Left renal pelvis (tissue), 4 donors: ENCODE measurements at places on chromosomes 4 and X.

DNA sequence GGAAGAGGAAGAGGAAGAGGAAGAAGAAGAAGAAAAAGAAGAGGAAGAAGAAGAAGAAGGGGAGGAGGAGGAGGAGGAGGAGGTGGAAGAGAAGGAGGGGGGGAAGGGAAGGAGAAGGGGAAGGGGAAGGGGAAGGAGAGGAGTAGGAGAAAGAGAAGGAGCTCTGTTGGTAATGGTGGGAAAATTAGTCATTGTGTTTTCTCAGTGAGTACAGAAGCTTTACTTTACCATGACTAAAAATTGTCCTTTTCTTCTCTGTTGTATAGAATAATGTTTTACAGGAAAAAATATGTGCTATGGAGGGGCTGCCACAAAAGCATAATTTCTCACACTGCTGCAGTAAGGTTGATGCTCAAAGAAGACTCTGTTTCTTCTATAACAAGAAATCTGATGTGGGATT lies 4.1 kb downstream of the AFM start:
- no peak for DNase-seq

- no peak for DNase-seq
Observed at GRCh38 chr4:1169171-1169671, 3.2 kb downstream of the SPON2 start.

GRCh38 chrX:10208281-10208856 lies 51.6 kb downstream of the CLCN4 start:
- DNase-seq, result no peak

DNA sequence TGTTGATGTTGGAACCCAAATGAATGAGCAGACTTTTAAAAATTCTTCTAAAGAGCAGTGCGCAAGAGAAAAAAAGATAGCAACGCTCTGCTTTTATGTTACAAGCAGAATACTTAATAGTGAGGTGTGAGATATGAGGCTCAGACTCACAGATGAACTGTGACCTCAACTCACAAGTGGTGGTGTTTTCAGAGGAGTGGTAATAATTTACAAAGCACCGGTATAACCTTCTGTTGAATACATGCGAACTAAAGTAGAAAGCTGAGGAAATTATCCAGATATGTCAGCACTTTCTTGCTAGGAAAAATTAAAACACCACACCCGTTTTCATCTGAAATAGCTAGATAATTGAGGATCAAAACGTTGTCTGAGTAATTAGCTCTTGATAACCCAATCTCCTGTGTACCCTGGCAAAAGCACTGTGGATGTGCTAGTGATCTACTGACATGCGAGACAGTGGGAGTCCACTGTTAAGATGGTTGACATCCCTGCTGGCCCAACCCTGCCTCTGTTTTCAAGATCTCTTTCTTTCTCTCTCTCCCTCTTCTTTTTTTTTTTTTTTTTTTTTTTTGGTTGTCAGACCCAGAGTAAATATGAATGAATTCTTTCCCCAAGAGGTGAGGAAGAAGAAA lies 6.9 kb upstream of the TLL1 start:
- DNase-seq, result no peak

GRCh38 chrX:40177942-40178715 lies 80.4 kb upstream of the BCOR start:
- DNase-seq, result no peak

DNA sequence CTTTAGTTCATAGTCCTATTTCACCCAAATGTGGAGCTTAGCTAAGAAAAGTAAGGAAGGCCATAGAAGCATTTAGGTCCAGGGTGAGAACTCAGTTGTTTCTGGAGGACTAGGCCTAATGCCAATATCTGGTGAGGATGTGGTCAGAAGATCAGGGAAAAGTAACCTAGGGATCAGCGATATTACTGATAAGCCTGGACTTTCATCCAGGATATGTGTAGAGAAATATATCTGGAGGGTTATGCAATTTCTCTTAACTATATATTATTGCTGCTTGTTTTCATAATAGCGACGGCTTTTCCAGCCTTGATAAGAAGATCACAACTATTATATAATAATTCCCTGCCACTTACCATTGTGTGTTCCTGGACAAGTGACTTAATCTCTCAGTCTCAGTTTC lies 81.1 kb downstream of the FRAS1 start:
- no peak for DNase-seq

DNA sequence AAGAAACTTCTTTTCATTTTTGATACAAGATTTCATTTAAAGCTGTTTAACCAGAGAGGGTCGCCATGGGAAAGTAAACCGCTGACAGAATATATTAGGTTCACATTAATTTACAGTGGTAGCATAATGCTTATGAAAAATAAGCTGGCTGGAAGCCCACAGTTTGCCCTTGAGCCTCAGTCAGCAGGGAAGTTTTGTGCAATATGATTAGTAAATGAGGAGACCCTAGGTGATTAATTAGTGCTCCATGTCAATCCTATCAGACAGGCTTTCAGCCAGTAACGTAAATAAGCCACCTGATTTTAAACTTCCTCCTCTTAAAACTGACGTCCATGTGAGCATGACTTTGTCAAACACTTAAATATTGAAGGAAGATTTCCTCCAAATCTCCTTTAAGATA lies 134.2 kb downstream of the TSPAN5 start:
- no peak for DNase-seq

- no peak for DNase-seq
Observed at GRCh38 chrX:129629837-129630236, 24.9 kb downstream of the APLN start.

DNA sequence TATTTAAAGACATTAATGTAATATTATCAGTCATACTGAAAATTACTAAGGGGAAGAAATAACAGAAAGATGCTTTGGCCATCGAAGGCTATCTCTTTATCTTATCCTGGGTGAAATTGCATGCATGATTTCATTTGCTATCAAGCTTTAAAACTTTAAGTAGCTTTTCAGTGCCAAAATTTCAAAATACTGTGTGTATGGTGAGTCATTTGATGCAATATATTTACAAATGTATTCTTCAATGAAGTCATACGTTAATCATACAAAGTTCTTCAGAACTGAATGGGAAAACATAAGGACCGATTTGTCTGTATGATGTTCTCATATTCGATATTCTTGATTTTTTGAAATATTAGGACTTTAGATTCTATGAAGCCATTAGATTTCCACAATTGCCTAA lies 1295.8 kb upstream of the AGA start:
- no peak for DNase-seq

DNA sequence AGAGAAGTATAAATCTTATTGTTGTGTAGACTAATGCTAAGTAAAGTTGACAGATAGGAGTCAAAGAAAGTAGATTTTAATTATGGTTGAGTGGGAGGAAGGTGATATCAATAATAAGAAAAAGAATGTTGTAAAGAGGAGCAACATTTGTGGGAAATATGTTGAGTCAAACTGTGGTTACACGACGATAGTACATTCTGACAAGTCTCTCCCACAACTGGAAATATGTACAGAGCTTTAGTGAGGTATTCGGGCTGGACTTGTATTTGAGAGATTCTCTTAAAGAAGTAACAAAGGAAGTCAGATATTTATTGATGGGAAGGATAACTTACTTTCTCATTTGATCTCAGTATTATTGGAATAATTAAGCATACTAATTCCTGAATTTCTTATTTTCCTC lies 525.3 kb upstream of the MAGEB2 start:
- no peak for DNase-seq

GRCh38 chrX:140090800-140091124 lies 125.4 kb upstream of the CXorf66 start:
- DNase-seq, result no peak

DNA sequence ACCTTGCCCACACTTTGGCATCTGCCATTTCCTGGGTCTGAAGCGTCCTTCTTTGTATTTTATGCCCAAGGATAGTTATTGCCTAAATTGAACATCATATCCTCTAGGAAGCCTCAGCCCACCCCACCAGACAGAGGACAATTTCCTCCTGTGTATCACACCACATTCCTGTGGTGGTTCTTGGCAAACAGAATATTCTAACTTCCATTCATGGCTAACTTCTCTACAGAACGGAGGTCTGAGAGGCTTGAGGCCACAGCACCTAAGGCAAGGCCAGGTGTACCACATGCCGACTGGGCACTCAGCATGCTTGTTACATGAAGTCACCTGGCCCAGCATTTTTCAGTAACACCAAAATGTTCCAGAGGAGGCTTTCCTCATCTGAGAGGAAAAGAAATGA lies 42.4 kb downstream of the CD99L2 start:
- DNase-seq, result no peak

GRCh38 chr4:108483079-108483478 lies 137.3 kb upstream of the RPL34 start:
- DNase-seq, result no peak

DNA sequence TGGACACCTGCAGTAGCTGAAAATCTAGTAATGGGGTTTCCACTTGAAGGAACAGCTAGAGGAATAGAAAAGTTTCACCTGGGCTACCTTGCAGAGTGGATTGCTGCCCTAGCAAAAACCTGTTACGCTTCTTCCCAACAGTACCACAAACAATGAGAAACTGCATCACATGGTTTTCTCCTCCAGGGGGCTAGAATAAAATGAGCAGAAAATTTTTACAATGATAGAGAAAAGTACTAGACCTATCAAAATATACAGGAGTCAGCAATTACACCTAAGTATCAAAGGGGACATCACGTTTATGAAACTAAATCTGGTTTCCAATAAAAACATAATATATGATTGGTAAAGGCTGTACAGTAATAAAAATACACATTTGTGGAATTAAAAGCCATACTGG lies 423.1 kb upstream of the PITX2 start:
- no peak for DNase-seq

DNA sequence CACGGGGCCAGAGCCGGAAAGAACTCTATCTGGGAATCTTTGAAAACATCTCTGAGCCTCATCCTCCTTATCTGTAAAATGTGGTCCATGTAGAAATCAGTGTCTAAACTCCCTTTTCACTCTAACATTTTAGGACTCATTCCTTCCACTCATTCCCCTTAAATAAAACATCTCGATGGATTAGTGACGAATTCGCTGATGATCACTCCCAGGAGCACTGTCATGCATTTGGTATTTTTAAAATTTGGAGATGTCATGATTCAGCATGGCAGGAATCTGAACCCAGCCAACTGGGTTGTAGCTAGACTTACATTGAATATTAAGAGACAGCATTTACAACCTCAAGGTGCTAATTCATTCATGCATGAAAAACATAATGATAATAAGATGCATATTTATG lies 88.1 kb downstream of the SPANXN3 start:
- no peak for DNase-seq

- DNase-seq, result no peak
Observed at GRCh38 chr4:78310007-78310739, 241.4 kb upstream of the ANXA3 start.

GRCh38 chrX:39857780-39858179 lies 240.0 kb downstream of the BCOR start:
- no peak for DNase-seq

DNA sequence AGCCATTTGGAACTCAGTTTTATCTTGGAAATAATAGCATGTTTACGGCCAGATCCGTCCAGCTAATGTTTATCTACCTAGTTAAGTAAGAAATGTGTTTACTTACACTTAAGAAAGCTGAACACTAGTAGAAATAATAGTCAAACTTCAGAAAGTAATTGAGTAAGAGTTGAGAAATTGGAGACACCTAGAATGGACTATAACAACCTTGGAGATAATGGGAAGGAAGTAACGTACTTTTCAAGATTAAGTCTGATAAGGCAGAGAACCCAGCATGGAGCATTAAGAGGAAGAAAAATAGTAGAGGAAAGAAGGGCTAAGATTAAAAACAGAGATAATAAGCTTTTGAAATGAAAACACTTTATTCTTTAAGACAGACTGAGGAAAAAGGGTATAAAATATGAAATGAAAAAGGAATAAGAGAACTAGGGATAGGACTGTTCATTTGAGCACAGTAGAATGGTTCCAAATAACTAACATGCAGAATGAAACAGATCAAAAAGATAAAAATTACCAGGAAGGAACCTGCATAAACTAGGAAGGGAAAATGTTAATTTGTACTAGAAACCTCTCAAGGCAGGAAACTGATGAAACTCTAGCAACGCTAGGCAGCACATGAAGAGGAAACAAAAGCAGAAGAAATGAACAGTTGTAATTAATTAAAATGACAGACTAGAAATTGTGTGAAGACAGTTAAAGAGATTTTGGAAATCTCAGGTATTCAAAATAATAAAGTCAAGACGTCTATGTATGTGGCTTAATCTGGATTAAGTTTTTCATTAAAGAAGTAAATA lies 71.7 kb downstream of the FBXW7 start:
- no peak for DNase-seq

- no peak for DNase-seq
Observed at GRCh38 chrX:154444755-154445246, 860 bp downstream of the FAM50A start.

- DNase-seq, result no peak
Observed at GRCh38 chr4:31918891-31919290, 1198.7 kb downstream of the PCDH7 start.

GRCh38 chr4:174763454-174764104 lies 65.5 kb downstream of the GLRA3 start:
- DNase-seq, result no peak

GRCh38 chr4:39054497-39054896 lies 7.5 kb upstream of the KLHL5 start:
- DNase-seq, result no peak

GRCh38 chrX:9163214-9163709 lies 129.3 kb upstream of the FAM9B start:
- no peak for DNase-seq

- no peak for DNase-seq
Observed at GRCh38 chr4:158053086-158053485, 119.7 kb downstream of the GASK1B start.

DNA sequence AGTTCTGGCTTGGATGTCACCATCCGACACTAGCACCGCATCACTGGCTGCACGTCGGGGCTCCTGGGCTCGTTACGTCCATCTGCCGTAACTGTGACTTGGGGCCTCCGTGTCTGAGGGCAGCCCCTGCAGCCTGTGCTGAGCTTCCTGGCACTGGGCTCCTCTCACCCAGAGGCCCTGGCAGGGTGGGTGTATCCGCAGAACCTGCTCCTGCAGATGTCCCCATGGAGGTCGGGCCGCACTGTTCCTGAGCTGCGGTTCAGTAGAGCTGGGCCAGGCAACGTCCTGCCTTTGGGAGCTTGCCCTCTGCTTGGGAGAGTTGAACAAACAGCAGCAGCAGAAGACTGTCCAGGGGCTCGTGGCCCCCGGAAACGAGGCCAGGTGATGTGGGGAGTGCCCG lies 71.4 kb downstream of the RGS12 start:
- no peak for DNase-seq

- DNase-seq, result no peak
Observed at GRCh38 chr4:183118585-183118984, 19.5 kb downstream of the WWC2 start.

DNA sequence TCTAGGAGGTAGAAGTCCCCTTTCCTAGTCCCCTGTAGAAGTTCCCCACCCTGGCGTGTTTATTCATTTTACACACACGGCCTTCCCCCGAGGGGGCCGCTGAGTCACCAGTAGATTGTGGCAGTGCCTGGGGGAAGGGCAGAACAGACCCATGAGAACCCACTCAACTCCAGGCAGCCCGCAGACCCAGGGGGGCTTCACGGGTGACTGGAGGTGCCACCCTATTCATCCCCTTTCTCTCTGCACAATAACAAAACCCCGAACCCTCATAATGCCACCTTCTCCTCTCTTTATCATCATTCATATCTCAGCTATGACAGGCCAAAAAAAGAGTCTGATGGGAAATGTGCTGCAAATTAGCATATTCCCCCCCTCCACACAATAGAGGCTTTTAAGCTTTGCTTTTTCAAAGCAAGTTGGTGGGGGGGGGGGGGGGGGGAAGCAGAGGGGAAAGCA lies 20.4 kb upstream of the GPM6B start:
- DNase-seq, result no peak

GRCh38 chr4:155481150-155481549 lies 104.4 kb upstream of the MAP9 start:
- DNase-seq, result no peak

GRCh38 chr4:45550766-45551366 lies 573.0 kb downstream of the GABRG1 start:
- no peak for DNase-seq

- no peak for DNase-seq
Observed at GRCh38 chrX:16797358-16797757, 11.1 kb downstream of the TXLNG start.
